NCI-H345 (cell line): ENCODE measurements at places on chromosomes 2 and 18.

DNA sequence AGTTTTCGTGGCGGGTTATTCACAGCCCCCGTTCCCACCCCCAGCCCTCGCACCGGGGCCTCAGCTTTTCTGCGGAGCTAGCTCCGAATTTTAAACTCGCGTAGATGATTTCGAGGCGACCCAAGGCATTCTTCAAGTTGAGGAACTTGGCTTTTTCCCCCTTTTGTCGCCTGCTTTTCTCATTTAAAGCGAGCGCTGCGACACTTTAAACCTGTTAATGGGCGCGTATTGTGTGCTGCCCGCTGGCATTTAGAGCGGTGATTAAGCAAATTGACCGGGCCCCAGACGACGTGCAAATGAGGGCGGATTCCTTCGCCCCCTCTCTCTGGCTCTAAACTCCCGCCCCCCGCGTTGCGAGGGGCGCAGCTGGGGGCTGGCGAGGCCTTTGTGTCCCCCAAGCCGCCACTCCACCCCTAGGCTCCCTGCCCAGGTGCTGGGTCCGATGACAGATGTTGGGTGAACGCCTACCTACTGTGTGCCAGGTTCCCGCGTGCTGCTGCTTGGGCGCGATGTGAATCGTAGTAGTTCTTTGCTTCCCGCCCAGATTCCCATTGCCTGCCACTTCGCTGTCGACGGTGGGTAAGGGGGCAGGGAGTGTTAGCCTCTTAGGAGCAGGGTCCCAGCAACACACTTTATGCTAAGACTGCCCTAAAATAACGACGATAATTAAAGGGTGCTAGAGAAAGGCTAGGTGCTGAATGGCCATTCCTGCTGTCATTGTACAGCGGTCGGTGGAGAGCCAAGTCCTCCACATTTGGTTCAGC, 1.9 kb downstream of the TCF7L1 start:
- DNase-seq: no peak

DNA sequence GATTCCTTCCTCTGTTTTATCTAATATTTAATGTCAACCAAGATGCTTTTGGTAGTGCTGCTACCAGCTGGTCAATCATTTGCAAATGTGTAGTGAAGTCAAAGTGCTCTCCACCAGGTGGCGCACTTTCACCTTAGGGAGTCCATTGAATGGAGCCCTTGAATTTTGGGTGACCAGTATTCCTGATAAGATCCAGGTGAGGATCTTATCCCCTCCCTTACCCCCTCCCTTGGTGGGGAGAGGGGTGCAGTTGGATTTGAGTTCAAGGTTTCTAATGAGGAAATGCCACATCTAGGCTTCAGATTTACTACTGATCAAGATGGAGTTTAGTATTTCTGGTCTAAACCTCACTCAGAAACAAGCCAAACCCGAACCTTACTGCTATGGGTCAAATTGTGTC, 12.0 kb upstream of the E2F6 start:
- DNase-seq: peak; percentile 93

DNA sequence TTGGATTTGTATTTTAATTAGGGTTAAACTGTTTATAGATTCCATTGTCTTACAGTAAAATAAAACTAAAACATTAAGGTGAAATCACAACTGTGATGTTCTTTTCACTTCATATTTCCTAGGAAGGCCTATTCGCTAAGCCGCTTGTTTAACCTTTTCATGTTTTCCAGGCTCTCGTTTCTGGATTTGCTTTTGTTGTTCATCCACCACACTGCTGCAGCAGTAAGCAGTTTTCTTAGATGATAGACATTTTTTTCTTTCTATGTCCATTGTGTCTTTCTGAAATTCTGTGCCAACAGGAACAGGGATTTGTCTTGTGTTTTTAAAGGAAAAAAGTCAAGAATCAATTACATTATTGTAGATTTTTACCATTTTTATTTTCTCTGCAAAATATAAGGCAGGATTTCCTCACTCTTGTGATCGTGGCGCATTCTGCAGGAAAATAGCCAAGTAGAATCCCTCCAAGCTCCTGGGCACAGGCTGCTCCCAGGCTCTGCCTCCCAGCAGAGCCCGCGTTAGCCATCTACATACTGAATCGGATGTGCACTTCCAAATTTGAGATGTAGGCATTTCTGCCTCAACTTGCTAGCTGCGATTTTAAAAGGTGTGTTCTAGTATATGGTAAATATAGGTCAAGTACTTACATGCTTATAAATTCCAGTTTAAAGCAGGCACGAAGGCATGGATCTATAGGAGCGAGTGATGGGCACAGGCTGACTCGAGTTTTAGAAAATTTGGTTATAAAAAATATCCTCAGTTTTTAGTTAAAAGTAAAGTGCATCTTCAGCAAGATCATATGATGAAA, 10.2 kb downstream of the TSHZ1 start:
- no peak for DNase-seq

GRCh38 chr2:211816754-211817153, 721.8 kb downstream of the ERBB4 start:
- peak; percentile 54 for DNase-seq

- DNase-seq: no peak
Observed at GRCh38 chr2:236795861-236796219, 226.2 kb downstream of the ACKR3 start.

- no peak for DNase-seq
Observed at GRCh38 chr18:66780609-66781008, 176.7 kb upstream of the CDH19 start.

- DNase-seq: no peak
Observed at GRCh38 chr2:42931818-42932195, 139.4 kb upstream of the HAAO start.

DNA sequence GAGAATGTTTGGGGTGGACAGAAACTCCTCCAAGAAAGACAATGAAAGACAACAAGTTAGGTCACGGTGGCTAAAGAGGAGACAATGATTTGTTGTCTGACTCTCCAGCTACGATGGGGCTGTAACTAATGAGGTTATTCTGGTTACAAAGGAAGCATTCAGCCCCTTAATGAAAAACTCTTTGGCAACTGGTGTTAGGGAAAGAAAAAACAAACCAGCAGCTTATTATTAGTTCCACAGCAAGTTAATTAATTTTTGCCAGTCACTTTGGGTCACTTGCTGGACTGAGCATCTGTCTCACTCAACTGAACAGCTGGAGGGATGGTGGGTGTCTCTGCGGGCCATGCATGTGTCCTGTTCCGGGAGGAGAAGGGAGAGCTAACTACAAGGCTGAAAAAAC, 263.7 kb downstream of the ALK start:
- DNase-seq: no peak

DNA sequence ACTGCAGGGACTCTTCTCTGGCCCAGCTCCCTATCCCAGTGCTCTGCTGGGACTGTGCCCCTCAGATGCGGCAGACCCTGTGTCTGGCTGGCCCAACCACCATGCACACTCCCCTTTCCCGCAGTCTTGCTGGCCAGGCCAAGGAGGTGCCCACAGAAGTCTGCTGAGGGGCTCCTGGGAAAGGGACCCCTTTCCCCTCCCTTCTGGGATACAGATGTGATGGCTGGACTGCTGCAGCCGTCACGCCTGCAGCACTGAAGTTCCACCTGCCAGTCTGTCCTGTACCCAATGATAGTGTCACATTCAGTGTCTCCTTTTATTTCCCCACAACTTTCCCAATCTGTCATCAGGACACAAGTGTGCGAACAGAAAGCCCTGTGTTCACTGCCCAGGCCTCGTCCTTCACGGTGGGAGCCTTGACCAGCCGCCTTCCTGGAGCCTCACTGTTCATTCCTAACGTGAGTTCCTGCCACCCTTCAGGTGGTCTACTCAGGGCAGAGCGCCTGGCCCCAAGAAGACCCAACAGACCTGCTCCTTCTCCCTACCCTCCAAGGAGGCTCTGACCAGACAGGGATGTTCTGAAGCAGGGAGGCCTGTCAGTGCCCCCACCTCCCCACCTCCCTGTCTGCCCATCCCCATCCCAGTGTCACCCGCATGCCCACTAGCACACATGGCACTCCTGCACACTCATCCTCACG, 47.1 kb downstream of the ANKMY1 start:
- DNase-seq: no peak

DNA sequence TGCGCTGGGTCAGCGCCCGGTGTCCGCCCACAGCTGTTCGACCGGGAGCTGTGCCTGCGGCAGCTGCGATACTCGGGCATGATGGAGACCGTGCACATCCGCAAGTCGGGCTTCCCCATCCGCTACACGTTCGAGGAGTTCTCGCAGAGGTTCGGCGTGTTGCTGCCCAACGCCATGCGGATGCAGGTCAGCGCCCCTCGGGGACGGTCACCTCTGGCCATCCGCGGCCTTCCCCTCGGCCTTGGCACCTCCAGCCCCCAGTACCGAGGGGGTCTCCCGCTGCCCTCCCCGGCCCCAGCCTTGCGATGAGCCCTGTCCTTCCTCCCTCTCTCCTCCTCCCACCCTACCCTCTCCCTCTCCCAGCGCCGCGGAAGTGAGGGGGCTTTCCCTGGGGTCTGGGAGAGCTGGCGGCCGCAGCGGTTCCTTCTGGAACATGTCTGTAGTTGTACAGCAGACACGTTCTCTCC, 53.2 kb upstream of the GPR17 start:
- no peak for DNase-seq

DNA sequence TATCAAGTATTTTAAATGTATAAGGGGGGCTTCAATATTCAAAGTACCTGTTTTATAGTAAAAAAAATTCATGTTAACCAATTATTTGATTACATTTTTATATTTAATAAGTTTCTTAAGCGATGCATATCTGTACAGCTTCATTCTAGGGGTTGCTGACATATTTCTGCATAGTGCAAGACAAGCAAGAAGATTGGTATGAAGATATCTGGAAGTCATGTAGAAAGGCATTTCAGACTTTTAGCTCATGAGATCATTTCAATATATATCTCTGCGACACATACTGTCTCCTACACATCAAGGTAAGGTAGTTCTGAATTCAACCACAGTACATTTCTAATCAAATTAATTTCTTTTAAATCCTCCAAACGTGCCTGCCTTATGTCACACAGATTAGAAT, 73.1 kb downstream of the MEMO1 start:
- DNase-seq: no peak

DNA sequence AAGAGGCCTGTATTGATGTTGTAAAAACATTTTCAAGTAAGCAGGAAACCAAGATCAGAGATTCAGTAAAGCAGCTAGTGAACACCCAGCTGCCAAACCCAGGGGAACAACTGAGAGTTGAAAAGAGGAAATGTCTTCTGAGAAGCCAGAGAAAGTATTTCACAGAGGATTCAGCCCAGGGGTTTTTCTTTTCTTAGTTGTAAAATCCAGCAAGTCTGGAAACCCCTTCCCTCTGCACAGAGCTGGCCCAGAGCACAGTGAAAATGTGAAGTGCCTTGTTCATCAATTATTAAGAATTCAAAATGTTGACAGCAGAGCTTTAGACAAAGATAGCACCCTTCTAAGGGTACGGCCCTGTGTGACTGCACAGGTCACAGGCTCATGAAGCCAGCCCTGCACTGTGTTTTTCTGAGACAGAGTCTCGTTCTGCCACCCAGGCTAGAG, 28.4 kb downstream of the AFF3 start:
- no peak for DNase-seq

- no peak for DNase-seq
Observed at GRCh38 chr2:142954493-142954892, 77.0 kb downstream of the KYNU start.

- no peak for DNase-seq
Observed at GRCh38 chr2:217729421-217730053, 273.3 kb downstream of the TNS1 start.

GRCh38 chr2:233056961-233057605, 3.1 kb upstream of the INPP5D start:
- no peak for DNase-seq

DNA sequence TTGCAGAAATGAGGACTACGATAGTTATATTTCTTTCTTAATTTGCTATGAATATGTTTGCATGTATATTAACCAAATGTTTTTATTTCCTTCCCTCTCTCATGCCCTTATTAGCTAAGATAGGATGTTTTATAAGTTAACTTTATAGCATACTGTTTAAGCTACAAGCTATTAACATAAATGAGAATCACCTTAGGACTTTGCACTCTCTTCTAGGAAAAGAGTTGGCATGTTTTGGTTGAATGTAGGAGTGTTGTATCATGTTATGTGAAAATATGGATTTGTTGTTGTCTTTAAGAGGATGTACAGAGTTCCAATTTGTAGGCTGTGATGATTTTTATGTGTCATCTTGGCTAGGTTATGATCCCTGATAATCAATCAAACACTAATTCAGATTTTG, 467.4 kb upstream of the SETBP1 start:
- no peak for DNase-seq

DNA sequence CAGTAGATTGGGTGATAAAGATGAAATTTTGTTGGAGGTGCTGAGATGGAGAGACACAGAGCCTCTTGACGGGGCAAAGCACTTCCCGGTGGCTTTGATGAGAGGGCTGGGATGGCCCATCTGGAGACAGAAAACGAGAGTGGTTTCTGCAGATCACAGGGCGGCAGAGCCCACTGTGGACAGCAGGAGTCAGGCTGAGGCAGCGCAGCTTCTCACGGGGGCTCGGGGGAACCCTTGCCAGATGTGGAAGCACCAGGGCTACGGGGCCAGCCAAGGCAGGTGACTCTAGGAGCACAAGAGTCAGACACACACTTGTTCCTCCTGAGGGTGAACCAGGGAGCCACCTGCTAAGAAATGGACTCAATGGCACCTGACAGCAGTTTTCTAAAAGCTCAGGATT, 78.5 kb downstream of the TPO start:
- no peak for DNase-seq

GRCh38 chr2:62112179-62112578, 83.7 kb upstream of the B3GNT2 start:
- no peak for DNase-seq

DNA sequence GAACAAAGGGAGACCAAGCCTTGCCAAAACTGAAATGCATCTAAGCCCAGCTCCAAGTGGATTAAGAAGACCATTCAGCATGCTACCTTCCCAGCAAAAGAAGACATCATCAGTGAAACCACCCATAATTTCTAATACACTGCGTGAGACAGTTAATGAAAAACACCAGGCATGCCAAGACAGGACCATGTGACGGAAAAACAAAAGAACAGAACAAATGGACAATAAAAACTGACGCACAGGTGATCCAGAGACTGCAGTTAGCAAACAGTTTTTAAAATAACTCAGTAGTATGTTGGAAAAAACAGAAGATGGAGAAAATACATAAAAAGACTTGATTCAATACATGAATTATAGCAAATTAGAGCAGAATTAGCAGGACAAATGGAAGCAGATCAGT, 15.3 kb downstream of the FAM168B start:
- no peak for DNase-seq

- no peak for DNase-seq
Observed at GRCh38 chr2:168490946-168491605, 35.0 kb downstream of the CERS6 start.

DNA sequence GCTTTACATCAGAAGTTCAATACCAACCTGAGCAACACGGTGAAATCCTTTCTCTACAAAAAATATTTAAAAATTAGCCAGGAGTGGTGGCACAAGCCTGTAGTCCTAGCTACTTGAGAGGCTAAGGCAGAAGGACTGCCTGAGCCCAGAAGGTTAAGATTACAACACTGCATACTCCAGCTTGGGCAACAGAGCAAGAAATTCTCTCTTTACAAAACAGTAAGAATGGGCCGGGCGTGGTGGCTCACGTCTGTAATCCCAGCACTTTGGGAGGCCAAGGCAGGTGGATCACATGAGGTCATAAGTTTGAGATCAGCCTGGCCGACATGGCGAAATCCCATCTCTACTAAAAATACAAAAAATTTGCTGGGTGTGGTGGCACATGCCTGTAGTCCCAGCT, 113.2 kb downstream of the USP34 start:
- DNase-seq: no peak
